ENCODE measurements at places on chromosomes 3 and 15.

- no peak for DNase-seq
Measured at GRCh38 chr3:196620161-196620604, 19.3 kb upstream of the NRROS start.

DNA sequence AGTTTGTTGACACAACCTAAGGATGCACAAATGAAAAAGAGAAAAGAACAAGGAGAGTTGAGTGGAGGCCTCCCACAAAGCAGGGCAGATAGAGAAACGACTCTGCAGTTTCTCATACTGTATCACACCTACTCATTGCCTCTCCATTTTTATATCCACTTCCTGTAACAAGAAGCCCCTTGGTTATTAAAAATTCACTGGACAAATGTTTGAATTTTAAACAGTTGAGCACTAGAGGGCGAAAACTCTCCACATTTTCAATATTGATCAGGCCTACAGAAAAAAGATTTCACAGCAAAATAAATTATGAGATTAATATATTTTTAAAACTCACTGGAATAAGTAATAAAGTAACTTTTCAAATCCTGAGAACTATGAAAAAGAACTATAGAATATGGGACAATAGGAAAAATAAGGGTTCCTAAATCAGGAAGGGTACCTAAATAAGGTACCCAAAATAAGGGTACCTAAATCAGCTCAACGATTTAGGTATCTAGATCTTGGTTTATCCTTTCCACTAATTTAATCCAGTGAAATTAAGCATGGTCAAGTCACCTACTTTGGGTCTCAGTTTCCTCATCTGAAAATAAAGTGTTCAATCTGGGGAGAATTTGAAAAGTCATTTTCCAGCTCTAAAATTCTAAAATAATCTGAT, 47.0 kb upstream of the PPIB start:
- DNase-seq = no peak

DNA sequence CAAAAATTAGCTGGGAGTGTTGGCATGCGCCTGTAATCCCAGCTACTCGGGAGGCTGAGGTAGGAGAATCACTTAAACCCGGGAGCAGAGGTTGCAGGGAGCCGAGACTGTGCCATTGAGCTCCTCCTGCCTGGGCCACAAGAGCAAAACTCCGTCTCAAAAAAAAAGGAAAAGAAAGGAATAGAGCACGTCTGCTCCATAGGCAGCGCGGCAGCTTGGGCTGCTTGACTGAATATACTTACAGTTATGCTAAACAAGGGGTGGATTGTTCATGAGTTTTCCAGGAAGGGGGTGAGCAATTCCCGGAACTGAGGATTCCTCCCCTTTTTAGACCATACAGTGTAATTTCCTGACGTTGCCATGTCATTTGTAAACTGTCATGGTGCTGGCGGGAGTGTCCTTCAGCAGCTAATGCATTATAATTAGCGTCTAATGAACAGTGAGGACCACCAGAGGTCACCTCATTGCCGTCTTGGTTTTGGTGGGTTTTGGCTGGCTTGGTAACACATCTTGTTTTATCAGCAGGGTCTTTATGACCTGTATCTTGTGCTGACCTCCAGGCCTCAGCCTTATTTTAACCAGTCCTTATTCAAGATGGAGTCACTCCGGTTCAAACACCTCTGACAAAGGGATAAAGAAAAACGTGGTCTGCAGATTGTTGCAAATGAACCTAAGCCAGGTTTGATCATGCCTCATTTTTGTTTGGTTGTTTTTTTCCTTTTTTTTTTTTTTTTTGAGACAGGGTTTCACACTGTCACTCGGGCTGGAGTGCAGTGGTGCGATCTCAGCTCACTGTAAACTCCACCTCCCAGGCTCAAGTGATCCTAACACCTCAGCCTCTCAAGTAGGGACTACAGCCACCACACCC, 24.9 kb upstream of the SENP5 start:
- DNase-seq = no peak

GRCh38 chr15:76197703-76198455, 113.4 kb downstream of the ETFA start:
- DNase-seq = no peak

GRCh38 chr3:155197786-155198185, 95.7 kb downstream of the STRIT1 start:
- no peak for DNase-seq

DNA sequence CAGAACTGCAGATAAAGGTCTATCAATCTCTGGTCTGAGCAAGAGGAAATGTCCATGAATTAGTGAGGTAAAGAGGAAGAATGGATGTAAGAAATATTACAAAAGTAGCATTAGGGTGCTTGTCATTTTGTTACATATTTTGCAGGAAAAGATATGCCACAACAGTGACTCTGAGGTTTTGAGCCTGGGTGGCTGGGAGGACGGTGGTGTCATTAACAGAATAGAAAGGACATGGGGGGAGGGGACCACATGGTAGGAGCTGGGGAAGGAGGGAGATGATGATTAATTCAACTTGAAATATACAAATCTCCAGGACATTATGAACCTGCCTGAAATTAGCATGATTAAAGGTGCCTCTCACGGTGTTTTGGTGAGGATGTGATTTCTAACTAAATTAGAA, 245.5 kb upstream of the MDFIC2 start:
- DNase-seq = no peak
